T-helper 1 cell (primary cell): ENCODE measurements at places on chromosomes 6 and 20.

- no peak for DNase-seq
Measured at GRCh38 chr6:169967687-169968086, 216.3 kb downstream of the ERMARD start.

GRCh38 chr6:41940759-41941279, 789 bp downstream of the CCND3 start:
- peak; percentile 20 for DNase-seq

GRCh38 chr6:117504478-117505144, 22.1 kb downstream of the DCBLD1 start:
- DNase-seq, result no peak

DNA sequence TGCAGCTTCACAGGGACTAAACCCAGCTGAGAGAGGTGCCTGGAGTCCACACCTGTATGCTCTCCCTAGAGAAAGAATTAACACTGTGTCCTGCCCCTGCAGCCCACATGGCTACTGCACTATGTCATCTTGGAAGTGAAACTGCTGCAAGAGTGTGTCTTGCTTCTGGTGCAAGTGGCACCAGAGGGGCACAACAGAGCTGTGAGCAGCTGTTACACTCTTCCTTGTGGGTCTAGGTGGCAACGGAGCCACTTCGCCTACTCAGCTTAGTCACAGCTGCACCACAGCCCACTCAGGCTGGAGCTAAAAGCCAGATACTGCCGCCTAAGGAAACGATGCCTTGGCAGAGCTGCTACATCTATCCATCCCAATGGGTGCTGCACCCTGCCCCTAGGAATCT, 391.4 kb downstream of the COL12A1 start:
- DNase-seq, result no peak

- DNase-seq, result no peak
Measured at GRCh38 chr20:31713312-31714273, 9.1 kb downstream of the BCL2L1 start.

DNA sequence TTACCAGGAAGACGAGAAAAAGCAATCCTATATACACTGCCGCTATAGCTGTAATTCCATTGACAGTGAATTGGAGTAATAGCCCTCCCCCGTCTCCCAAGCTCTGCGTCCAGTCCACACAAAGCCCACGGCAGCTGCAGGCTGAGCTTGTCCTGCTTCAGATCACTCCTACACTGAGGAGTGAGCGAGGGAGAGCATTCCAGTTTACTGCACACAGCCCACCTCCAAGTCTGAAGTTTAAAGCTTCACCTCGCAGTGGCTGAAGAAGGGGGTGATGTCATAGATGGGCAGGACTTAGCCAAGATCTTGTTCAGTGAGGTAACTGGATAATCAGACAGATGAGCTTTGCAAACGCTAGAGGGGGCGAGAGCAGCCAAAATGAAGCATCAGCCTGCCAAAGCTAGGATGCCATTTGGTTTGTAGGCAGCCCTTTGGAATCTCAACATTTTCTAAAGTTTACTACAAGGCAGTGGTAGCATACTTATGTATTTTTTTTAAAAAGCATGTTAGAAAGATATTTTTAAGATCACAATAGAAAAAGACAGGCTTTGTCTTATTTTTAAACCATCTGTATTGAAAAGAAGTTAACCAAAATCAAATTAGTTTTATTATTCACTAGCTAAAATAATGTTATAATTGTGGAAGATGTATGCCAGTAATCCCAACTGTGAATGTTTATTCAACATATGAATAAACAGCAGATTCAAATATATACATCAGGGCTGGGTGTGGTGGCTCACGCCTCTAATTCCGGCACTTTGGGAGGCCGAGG, at the start of gene FLRT3:
TSS of gene FLRT3 (minus strand) at position 213 of the 772 bp plus-strand sequence. CDS start 10,106 bp downstream, outside the sequence.
- DNase-seq, result no peak

DNA sequence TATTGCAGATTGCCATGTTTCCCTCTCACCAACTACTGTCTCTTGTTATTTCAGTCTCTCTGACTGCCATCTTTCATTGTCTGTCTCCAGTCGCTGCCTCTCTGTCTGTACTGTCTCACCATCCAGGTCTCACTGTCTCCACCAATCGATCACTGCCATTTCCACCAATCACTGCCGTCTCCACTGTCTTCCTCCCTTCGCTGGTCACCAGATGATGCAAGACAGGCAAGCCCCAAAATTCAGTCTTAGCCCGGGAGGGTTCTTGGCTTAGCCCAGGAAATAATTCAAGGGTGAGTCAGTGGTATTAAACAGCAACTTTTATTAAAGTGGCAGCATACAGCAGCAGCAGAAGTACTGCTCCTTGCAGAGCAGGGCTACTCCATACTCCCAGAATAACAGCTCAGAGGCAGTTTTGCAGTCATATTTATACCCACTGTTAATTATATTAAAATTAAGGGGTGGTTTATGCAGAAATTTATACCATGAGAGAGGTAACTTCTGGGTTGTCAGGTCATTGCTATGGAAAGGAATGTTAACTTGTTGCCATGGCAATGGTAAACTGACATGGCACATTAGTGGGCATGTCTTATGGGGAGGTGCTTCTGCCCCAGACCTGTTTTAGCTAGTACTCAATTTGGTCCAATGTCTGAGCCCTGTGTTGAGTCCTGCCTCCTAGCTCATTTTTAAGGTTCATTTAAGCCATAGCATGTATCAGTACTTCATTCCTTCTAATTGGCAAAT, 23.0 kb upstream of the ECHDC1 start:
- DNase-seq, result no peak

GRCh38 chr6:152572338-152573088, 64.6 kb downstream of the SYNE1 start:
- DNase-seq, result no peak

GRCh38 chr6:30814146-30815040, 69.9 kb upstream of the DDR1 start:
- DNase-seq, result no peak

GRCh38 chr6:56518995-56519767, 123.5 kb downstream of the DST start:
- DNase-seq, result no peak

GRCh38 chr6:168083514-168083885, 4.5 kb upstream of the FRMD1 start:
- no peak for DNase-seq

DNA sequence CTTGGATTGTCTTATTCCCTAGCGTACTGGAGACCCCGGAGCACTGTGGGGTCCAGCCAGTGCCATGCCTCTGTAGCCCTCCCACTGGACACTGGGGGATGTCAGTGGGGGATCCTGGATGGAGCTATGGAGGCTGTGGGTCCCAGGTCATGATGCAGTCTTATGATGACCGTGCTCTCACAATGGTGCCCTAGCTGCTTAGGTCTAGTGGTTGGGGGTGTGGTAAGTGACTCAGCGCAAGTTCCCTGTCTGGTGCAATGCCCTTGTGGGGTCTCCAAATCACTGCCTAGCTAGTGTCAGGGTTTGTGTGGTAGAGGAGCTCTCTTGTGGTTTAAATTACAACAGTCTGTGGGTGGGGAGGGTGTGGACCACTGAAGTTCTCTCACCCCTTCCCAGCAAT, 135.4 kb downstream of the CDC5L start:
- DNase-seq, result no peak

DNA sequence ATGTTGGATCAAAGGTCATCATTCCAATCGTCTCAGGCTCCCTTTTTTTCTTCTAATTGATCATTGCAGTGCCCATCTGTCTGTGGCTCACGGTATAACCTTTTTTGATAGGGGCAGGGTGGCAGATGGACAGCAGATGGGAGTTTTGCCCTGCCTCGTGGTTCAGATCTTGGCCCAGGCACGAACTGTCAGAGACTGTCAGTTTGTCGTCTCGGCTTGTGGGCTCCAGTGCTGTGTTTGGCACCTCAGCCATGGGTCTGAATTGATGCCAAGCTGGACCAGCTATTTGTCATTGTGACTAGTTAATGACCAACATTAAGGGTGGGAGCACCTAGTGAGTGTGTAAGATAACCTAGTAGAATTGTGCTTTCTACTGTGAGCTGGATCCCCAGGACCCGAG, 197.6 kb downstream of the PRL start:
- DNase-seq, result no peak

- no peak for DNase-seq
Measured at GRCh38 chr6:54020334-54020733, 90.9 kb upstream of the MLIP start.

GRCh38 chr6:55636406-55637102, 57.6 kb upstream of the HMGCLL1 start:
- DNase-seq, result no peak

GRCh38 chr6:106637717-106638341, 8.5 kb downstream of the QRSL1 start:
- no peak for DNase-seq

GRCh38 chr6:4647414-4648365, 128.5 kb upstream of the CDYL start:
- no peak for DNase-seq

GRCh38 chr20:45452772-45453691, 16.5 kb upstream of the WFDC2 start:
- no peak for DNase-seq

GRCh38 chr6:23537828-23538227, 588.2 kb upstream of the NRSN1 start:
- no peak for DNase-seq

GRCh38 chr6:106099235-106099537, 13.1 kb downstream of the PRDM1 start:
- DNase-seq, result no peak

- no peak for DNase-seq
Measured at GRCh38 chr6:26155061-26155930, 68.1 kb downstream of the HFE start.
